Stimulated activated CD8-positive, alpha-beta memory T cell treated with anti-CD3 and anti-CD28 coated beads, Interleukin-4, amount 100 ng/mL, for 4 hours (primary cell): ENCODE measurements at places on chromosomes 16 and 17.
A peak's percentile ranks its signal among the peaks of the same experiment; 100 is the strongest.

DNA sequence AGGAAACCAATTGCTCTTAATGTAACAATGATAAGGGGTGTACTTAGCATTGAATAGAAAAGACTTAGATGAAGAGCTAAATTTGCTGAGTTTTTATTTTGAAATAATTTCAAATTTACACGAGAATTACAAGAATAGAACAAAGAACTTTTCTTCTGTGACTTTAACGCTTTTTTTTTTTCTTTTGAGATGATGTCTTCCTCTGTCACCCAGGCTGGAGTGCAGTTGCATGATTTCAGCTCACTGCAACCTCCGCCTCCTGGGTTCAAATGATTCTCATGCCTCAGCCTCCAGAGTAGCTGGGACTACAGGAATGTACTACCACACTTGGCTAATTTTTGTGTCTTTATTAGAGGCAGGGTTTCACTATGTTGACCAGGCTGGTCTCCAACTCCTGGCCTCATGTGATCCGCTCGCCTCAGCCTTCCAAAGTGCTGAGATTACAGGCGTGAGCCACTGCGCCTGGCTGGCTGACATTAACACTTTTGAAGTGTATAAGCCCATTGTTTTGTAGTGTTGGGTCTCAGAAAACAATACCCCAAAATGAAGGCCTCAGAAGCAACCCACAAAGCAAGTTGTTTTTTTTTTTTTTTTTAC, 2.1 kb downstream of the TEN1 start:
- no peak for DNase-seq

DNA sequence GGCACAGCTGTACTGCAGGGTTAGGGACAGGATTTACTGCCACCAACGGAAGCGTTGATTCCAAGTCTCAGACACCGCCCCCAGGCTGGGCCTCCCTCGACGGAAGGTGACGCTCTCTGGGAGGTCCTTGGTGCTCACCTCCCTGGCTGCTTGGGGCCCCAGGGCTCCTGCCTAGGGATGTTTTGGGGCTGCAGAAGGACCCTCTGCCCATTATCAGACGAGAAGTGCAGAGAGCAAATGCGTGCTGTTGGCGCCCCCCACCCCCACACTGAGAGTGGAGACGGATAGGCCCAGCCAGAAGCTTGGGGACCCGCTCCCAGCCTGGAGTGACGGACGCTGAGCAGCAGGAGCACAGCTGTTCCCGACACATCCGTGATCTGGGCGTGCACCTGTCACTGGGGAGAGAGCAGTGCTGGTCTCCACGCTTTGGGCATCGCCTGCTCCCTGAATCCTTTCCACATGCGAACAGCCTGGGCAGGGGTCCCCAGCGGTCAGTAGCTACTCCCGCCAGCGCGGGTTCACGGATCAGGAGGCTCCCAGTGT, 5.1 kb upstream of the SOX8 start:
- DNase-seq: no peak

DNA sequence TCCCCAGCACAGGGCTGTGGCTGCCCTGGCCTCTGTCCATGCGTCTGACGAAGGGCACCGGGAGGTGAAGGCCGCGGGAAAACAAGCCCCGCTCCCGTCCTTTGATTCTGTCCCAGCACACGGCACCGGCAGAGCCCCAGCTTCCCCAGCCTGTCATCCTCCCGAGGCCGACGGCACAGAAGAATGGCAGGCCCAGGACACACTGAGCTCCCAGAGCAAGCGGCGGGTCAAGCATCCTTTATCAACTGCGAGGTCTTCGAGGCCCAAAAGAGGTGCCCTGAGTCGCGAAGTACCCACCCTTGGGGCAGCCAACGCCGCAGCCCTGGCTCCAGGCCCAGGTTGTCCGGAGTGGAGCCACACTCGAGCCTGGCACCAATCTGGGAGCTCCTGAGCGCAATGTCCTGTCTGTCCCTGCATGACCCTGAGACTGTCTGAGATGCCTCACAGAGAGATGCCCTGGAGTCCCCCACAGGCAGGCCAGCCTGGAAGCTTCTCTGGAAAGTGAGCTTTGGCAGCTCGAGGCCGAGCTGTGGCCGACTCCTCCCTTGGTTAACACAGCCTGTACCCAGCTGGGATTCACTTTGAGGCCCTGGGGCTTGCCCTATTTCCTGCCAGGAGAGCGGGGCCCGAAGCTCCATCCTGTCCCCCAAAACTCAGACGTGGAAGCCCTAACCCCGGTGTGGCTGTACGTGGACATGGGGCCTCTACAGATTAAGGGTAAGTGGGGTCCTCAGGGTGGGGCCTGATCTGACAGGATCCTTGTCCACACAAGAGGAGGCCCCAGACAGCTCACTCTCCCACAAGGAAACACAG, 23.3 kb downstream of the SLC7A5 start:
- DNase-seq: no peak

DNA sequence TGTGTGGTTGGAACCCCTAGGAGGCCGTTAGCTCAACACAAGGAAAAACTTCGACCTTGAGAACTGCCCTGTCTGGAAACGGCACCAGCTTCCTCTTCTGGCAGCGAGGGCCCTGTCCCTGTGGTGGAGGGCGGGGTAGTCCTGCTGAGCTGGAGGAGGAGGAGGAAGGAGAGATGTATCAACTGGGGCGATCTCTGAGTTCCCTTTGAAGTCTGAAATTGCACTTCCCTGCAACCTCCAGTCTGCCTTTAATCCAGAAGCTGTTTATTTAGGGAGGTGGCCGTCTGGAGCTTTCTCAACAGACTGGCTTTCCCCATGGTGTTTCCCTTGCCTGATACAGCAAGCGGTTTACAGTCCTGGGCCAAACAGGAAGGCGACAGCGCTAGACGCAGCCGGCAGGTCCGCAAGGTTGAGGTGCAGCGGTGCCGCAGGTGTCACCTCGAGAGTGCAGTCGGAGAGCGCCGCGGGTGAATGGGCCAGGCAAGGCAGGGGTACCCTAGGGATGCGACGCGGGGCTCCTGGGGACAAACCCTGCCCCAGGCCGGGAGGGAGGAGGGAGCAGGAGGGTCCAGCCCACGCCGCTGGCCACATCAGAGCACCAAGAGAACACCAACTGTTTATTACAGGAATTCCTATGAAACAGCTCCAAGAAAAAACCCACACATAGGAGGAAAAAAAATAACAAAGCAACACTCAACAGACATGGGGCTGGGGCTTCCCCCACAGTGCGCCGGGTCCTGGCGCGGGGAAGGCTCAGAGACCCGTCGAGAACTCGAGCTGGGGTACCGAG, 11.4 kb upstream of the MRPS23 start:
- DNase-seq: no peak

- DNase-seq: no peak
Observed at GRCh38 chr16:67053767-67054334, 24.9 kb downstream of the CBFB start.

GRCh38 chr17:422196-422930, 69.8 kb upstream of the RPH3AL start:
- no peak for DNase-seq

DNA sequence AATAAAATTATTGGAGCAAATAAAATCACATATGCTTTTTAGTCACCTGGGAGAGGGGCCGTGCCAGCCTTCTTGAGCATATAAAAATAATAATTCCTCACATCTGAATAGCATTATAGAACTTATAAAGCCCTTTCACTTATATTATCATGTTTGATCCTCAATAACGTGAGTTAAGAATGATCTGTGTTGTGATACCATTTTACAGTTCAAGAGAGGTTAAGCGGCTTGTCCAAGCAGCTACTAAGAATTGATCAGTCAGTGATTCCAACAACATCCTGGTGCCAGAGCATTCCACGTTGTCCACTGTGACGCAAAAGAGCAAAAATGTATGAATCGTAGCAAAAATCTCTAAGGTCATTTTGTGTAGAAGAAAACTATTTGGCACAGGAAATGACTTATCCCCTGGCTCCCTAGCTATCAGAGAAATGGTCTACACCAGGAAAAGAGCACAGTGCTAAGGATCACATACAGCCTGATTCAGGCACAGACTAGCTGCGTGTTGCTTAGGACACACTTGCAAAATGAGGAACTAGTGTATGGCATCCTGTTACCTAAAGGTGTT, 33.0 kb downstream of the ANKFN1 start:
- no peak for DNase-seq

DNA sequence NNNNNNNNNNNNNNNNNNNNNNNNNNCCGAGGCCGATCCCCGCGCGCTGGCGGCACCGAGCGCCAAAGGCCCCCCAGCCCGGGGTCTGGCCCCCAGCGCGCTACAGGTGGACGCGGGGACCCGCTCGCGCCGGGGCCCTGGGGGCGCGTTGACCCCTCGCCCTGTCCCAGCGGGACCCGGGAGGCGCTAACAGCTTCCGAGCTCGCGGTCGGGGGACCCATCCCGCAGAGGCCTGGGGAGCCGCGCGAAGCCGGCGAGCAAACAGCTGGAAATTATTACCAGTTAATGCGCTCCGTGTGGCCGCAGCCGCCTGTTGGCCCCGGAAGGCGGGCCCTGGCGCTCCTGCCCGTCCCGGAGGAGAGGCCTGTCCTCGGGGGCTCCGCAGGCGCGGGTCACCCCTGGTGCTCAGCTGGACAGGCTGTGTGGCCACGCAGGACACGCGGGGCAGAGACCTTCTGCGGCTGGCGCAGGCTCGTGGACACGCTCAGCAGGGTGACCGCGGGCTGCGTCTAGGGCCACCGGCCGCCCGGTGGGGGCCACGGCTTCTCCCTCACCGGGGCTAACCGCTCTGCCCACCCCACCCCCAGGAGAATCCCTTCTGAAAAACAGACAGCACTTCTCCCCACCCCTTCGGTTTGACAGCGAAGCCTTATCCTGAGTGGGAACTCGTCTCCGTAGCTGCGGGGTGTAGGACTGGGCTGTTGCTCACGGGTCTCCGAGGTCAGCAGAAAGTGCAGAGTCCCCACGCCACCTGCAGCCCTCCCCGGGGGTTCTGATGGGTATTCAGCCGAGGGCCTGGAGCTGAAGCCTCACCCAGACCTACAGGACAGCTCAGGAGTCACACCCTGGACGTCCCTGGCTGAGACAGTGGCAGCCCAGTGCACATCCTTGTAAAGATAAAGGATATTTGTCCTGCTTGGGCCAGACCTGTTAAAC, 138.7 kb upstream of the RPH3AL start:
- no peak for DNase-seq

DNA sequence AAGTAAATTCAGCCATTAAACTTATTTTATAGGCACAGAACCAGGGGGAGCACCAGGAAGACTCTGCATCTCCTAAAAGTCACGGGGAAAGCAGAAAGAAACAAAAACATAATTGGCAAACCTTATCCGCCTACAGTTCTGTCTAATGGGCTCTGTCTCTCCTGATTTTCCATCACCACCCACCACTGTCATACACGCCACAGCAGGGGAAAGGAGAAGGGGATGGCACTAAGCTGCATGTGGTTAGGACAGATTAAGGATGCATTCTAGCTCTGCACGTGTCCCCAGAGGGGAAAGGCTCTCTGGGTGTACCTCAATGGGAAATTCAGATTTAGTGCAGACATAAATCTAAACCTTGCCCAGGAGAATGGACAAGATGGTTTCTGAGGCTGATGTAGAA, 359.8 kb downstream of the TMEM114 start:
- no peak for DNase-seq

DNA sequence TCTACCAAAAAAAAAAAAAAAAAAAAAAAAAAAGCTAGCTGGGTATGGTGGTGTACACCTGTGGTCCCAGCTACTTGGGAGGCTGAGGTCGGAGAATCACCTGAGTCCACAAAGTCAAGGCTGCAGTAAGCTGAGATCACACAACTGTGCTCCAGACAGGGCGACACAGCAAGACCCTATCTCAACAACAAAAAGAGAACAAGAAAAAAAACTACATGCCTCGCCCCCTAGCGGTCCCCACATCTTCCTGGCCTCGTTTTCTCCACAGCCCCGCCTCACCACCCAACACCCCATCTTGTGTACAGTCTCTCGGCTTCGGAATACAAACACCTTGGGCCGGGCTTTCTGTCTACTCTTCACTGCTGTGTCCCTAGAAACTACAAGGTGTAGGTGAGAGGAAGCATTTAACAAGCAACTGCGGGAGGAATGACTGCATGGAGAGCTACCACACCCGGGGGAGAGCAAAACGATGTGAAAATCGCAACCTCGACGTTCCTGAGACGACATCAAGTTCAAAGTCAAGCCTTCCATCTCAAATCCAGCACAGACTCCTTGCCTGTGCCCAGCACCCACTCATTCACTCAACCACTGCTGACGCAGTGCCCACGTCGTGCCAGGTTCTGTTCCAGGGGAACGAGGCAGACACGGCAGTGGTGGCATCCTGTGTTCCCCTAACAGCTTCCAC, 9.0 kb downstream of the NTAN1 start:
- DNase-seq: no peak

DNA sequence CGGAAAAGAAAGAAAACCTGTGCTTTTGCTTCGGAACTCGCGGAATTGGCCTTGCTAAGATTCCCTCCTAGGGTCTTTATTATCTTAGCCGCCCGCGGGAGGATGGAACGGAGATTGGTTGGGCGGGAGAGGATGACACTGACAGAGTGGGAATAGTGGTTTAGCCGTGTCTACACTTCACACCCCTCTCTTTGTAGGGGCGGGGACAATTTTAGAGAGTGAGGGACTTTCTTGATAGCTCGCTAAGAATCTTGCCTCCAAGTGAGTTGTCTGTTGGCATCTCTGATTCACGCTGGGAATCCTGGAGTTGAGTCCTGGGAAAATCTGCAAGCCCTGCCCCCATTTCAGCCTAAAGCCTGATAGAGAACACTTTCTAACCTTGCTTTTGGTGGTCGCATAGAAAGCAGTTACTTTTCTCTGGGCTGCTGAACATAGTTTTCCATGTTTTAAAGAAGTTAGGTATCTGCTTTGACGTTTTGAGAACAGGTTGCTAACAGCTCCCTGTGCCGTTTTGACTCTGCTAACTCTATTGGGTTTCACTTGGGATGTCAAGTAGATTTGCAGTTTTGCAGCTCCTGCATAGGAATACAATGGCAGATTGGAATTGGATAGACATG, 697 bp downstream of the NOL11 start:
- DNase-seq: peak; percentile 6

GRCh38 chr17:50199211-50199802, 2.1 kb downstream of the COL1A1 start:
- no peak for DNase-seq

DNA sequence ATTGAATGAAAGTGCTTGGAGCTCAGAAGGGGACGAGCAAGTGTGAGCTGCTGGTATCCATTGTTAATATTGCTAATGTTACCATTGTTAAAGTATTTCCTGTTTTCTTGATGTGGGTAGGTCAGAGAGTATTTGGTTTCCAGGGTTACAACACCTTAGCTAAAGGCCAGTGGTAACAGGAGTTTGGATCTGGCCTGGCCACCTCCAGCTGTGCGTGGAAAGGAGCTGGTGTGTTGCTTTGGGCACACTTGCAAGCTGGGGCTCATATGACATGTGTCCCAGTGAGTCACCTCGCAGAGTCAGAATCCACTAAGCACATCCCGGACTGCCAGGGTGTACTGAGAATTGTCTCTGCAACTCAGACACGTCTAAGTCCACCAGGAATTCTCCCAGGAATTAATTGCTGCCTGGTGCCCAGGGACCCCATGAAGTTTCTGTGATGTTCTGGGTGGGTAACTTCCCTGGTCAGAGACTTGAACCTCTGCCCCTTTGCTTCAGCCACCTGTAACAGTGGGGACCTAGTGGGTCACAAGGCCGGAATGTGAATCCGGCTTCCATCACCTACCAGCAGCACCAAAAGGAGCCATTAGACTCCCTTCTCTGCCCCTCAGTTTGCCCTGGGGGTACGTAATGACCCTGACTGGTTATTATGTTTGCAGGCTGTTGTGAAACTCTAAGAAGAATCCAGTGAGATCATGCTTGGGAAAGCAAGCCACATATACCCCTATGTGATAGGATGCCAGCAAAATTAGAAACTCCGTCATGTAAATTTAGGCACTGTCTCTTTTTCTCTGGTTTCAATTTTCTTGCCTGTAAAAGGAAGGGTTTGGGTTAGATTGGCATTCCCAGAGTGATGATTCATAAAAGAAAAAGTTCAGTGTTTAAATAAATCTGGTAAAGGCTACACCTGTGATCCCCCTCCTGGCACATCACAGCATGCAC, 12.8 kb downstream of the SLC6A2 start:
- no peak for DNase-seq
